ENCODE measurements at places on chromosomes 5 and 9. TPM values are rescaled to one million over a fixed set of nuclear protein-coding genes. Genes with fewer than 3 reads are reported as not detected.

- no peak for DNase-seq
Observed at GRCh38 chr9:131656356-131657036, 83.4 kb downstream of the RAPGEF1 start.

- DNase-seq: no peak
Observed at GRCh38 chr5:172477466-172477865, 23.1 kb upstream of the SH3PXD2B start.

GRCh38 chr9:92668746-92669526 lies 995 bp downstream of the IPPK start:
- DNase-seq: peak; percentile 14

DNA sequence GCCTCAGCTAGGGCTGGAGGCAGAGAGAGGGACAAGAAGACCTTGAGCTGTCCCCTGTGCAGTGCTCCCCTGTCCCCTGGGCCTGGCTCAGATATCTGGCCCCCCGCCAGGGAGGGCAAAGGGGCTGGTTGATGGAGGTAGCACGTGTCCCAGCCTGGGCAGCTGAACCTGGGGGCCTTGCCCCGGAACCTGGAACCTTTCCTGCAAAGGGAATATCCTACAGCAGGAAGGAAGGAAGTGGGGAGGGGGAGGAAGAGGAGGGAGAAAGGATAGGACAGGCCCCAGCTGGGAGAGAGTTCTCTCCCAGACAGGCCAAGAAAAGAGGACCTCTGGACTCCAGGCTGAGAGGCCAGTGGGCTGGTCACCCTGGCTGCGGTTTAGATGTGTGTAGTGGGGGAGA lies 27.6 kb upstream of the PSD2 start:
- no peak for DNase-seq

DNA sequence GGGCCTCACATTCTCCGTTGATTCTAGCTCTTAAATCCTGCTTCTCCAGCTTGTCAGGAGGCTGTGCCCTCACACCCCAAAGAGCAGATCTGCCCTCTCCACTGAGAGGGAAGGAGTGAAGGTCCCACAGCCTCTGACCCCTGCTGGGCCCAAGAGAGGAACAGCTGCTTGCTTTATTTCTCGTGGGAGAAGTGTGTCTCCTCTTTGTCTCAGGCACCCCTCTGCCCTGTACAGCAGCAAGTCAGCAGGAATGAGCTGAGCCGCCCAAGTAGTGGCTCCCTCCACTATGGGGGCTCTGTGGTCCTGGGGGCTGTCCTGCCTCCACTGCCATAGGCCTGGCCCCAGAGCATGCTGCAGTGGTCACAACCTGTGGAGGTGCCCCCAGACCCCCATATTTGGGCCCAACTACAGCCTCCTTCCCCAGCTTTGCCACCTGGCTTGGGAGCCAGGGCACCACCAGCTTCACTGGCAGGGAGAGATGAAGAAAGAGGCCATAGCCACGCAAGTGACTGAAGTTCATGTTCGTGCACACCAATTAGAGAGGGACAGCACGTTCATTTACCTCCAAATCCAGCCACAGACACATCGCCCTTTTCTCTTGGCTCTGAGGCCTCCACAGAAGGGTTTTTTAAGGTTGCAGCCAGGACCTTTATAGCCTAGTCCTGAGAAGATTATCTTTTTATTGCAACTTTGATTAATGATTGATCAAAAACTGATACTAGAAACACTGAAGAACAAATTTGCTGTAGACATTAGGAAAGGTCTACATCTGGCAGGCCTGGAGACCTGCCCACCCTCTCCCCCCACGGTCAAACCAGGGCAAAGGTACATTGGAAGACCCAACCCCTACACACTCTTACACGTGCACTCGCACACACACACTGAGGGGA lies 27.5 kb downstream of the IRF1 start:
- no peak for DNase-seq

DNA sequence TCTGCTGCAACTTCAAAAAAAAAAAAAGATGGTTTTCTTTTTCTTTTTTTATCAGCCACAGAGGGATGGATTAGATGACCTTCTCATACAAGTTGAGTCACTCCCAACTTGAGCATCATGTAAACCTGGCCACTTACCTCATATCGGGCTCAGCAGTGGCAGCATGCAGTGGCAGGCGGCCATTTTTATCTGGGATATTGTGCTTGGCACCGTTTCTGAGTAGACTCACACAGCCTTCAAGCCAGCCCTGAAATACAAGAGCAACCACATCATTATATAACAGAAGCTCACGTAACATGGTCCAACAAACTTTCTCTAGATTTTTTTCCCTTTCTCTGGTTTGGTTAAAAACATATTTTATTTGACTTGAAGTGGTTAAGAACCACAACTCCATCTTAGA lies 62.6 kb downstream of the ANKRD55 start:
- no peak for DNase-seq

GRCh38 chr9:131720330-131720729 lies 19.5 kb downstream of the RAPGEF1 start:
- DNase-seq: no peak

GRCh38 chr9:27189426-27189825 lies 80.4 kb downstream of the TEK start:
- no peak for DNase-seq

DNA sequence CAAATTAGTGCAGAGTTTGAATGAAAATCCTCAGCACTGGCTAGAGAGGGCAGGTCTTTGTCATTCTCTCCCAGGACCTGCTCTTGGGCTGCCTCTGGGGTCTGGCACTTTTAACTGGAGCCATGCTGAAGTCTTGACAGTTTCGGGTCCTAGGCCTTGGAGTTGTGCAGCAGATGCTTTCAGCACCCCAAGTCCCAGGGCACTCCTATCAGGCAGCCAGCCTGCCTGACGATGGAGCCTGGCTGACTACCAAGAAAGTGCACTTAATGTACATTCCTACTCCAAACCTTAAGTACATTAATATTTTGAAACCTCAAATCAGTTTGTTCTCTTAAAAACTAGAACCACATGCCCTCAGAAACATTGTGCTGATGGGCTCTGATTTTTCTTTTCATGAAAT lies 69.3 kb upstream of the CXCL14 start:
- DNase-seq: no peak

The CER1 gene
- not detected for total RNA-seq

The TRIM36 gene
- 1.8 TPM for total RNA-seq

The SLC4A9 gene
- 1.6 TPM for total RNA-seq

The LCN1 gene
- total RNA-seq: 373 TPM
